ENCODE measurements at places on chromosomes 6 and 20.

DNA sequence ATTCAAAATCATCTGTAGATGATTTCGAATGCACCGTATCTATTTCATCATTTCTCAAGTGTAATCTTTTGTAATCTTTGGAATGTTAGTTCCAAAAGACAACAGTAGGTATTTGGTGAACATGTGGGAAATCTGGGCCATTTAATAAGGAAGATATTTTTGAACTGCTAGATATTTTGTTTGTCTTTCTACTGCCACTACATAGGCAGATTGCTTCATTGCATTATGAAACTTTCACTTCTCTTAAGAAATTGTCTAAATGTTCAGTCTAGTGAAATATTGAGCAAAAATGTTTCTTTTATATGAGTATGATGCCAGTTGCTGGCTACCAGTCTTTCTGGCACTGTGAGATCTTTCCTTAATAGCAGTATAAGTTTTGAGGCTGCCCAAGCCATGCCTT, 527.8 kb upstream of the RNF217 start:
- DNase-seq = no peak

DNA sequence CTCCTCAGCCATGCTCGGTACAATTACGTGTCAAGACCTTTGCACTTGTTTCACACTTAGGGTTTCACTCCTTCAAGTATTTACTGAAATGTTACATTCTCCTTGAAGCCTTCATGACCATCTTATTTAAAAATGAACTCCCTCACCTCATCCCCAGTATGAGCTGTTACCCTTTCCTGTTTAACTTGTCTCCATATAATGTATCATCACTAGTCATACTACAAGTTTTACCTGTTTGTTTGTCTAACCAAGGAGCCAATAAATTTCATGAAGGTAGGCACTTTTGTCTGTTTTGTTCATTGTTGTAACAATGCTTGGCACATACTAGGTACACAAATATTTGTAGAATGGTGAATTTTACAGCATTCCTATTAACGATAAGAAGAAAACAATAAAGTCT, 46.1 kb upstream of the MTRF1L start:
- no peak for DNase-seq

- no peak for DNase-seq
These were observed 28.6 kb upstream of the LAMP5 start for GRCh38 chr20:9485614-9486340.

GRCh38 chr6:130752267-130752666, 74.9 kb upstream of the SMLR1 start:
- no peak for DNase-seq

- no peak for DNase-seq
These were observed 16.9 kb upstream of the PHIP start for GRCh38 chr6:79094938-79095337.

DNA sequence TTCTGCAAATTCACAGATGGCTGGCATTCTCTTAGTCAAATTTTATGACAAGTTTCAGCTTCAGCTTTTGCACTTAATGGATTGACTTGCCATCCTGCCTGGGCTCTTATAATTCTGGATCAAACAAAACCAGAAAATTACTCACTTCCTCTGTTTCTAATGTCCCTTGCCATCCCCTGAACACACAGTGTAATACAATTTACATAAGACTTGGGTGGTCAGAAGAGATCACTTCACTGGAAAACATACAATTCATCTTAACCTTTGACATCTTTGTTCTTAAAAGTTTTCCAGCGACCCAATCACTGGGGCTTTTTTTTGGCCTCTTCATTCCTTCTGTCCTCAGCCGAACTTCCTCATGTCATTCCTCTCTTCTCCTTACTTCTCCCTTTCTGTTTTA, 199.0 kb downstream of the ARHGAP18 start:
- no peak for DNase-seq

DNA sequence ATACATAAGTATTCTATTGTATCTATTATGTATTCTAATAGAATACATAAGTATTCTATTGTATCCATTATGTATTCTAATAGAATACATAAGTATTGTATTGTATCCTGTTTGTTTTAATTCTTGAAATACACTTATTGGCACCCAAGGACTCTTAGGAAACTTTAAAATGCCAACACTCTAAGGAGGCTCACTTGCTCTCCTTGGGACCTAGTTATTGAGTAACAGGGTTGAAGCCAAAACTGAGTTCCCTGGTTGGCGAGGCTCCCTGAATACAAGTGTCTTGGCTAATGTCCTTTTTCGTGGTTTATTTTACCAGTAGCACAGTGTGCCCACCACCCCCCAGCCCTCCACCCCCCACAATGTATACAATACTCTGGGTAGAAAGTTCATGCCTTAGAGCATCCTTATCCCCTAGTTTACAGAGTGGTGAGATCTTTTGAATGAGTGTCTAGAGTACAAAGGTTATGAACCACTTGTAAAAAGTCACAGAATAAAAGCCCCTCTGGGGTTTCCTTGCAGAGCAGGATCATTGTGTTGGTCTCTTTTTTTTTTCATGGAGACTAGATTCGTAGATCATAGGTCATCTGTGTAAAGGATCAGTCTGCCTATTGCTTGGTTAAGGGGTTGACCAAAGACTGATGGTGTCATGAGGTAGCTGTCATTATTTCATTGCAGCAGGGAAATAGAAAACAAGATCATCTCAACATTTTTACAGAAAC, 32.5 kb upstream of the PRDM1 start:
- no peak for DNase-seq

- no peak for DNase-seq
These were observed 220.6 kb upstream of the UFL1 start for GRCh38 chr6:96301023-96301422.

DNA sequence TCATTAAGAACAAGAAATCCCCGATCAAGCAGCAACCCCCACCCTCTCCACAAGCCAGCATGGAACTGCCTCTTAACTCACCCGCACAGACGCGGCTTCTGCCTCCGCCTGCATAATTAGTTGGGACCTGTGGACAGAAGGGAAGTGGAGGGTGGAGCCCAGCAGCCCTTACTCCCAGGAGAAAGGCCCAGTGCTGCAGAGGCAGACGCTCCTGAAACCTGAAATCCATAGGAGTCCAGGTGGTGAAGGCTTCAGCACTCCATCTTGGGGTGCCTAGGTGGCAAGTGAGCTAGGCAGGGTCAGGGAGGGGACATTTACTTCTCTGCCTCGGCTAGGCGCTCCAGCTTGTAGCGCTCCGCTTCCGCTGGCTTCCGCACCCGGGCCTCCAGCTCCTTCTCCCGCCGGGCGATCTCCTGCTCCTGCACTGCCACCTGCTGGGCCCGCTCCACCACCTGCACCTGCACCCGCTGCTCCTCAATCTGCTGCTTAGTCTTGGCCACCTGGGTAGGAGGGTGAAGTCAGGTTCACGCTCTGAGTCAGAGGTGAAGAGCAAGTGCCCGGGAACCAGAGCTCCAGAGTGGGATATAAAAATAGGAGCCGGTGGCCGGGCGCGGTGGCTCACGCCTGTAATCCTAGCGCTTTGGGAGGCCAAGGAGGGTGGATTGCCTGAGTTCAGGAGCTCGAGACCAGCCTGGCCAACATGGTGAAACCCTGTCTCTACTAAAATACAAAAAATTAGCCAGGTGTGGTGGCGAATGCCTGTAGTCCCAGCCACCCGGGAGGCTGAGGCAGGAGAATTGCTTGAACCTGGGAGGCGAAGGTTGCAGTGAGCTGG, 10.7 kb downstream of the TUBB start:
- DNase-seq = peak; percentile 78

- peak; percentile 16 for DNase-seq
These were observed 193.5 kb downstream of the UNC5CL start for GRCh38 chr6:40845553-40845952.

DNA sequence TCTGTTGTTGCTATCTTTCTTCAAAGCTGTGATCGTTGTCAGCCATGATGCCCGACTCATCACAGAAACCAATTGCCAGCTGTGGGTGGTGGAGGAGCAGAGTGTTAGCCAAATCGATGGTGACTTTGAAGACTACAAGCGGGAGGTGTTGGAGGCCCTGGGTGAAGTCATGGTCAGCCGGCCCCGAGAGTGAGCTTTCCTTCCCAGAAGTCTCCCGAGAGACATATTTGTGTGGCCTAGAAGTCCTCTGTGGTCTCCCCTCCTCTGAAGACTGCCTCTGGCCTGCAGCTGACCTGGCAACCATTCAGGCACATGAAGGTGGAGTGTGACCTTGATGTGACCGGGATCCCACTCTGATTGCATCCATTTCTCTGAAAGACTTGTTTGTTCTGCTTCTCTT, 19.3 kb downstream of the ABCF1 start:
- no peak for DNase-seq

- no peak for DNase-seq
These were observed 111.9 kb downstream of the TBC1D7 start for GRCh38 chr6:13216236-13217014.

- DNase-seq = no peak
These were observed 65.0 kb downstream of the QRSL1 start for GRCh38 chr6:106694343-106694742.

GRCh38 chr6:48928937-48929336, 534.1 kb downstream of the MMUT start:
- no peak for DNase-seq

DNA sequence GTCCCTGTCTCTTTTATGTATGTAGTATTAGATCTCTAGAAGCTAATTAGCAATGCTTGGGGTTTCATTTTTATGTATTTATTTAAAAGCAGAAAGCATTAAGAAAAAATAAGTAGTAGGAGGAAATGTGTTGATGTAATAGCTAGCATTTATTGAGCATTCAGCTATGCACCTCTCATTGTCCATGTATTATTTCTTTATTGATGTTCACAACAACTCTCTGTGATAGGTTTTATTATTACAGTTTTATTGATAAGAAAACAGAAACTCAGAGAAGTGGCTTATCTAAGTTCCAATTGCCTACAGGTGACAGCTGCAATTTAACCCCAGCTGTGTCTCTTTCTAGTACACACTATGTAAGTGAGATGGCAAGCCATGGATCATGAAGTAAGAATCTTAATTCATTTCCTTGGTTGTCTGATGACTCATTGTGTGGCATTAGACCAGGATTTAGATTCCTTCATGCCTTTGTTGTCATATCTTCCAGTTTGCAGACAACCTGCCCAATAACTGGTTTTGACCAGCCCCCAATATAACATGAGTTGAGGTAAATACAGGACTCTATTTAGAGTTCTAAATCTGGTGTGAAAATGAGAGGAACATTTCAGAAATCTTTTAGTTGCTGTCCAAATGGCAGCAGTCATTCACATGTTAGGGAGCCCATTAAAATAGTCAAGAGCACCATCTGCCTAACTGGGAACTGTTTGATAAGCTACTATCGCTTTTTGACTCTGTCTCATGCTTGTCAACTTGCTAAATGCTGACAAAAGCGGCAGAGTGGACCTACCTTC, 170.8 kb upstream of the PHACTR1 start:
- DNase-seq = no peak

- no peak for DNase-seq
These were observed 6.3 kb downstream of the CCR6 start for GRCh38 chr6:167129159-167129558.

GRCh38 chr20:10474606-10475184, 39.6 kb downstream of the SLX4IP start:
- no peak for DNase-seq

DNA sequence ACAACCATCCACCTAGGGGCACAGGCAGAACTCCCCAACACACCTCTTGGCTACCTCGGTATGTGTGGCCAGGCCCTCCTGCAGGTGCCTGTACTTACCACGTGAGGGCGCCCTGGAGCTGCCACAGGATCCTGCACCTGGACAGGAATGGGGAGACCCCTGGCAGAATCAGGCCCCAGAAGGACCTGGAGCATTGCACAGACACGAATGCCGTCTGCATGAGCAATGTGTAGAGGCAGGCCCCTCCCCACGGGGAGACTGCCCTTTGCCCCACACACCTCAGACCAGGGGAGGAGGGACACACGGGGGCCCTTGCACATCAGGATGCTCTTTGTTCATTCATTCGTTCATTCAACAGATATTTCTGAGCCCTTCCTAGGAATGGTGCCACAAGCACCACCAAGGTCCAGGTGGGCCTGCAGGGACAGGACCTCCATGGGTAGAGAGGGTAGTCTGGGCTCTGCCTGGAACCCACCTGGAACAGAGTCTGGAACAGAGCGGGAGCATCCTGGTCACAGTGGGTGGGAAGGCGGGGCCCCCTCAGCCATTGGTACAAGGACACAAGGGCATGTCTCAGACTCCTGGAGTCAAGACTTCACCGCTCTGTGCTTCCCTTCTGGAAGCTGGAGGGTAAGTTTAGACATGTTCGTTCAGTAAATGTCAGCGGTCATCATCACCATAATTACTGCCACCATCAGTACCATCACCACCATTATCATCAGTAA, 32.3 kb downstream of the YTHDF1 start:
- DNase-seq = no peak

DNA sequence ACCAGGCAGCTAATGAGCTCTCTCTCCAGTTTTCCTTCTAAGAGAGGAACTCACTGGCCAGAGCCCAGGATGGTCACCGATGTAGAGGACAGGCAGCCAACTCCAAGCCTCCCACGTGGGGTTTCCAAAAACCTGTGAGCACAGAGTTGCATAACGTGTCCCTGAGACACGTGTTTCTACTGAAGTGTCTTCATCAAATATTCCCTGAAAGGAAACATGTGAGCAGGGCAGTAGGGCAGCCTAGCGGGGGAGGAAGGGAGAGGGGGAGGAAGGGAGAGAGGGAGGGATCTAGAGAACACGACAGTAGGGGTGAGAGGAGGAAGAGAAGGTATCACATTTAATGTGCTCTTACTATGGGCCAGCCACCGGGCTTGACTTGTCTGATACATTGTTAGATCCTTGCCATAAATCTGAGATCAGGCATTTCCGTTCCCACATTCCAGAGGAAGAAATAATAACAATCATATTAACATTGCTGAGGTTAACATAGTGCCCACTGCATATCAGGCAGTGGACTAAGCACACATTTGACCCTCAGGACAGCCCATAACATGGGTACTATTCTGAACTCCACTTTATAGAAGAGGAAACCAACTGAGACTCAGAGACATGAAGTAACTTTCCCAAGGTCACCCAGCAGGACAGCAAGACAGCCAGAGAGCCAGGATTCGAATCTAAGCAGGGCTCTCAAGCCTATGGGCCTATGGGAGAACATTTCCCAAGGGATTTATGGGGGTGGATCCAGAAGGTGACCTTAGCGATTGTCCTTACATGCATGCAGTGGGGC, 4.5 kb upstream of the SYS1 start:
- DNase-seq = peak; percentile 6

DNA sequence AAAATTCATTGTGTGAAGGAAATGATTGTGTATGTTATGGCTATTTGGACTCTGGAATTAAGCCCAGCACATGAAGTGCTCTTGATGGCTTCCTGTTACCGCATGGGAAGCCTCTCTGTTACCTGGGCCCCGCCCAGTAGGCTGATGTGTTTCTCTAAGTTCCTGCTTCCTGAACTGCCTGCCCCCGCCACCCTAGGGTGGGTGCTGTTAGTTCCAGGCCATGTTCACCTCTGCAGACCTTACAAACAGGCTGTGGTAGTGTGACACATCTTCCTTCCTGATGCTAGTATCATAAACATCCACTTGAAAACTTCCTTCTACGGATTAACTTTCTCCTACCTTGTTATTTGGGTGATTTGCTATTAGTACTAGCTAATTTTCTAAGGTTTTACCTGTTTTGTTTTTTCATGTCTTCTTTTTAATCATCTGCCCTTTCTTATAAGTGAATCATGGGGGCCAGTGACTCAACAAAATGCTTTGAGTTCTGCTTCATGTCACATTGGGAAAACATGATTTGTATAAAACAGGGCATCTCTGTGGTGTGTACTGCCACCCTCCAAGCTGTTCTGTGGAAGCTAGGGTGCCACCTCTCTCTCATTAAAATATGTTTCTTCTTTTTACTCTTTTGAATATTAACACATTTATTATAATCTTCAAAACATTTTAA, 40.6 kb downstream of the SH3BGRL2 start:
- peak; percentile 87 for DNase-seq
